Substantia nigra (tissue), 51 donors: ENCODE measurements at places on chromosomes 5 and 9.

DNA sequence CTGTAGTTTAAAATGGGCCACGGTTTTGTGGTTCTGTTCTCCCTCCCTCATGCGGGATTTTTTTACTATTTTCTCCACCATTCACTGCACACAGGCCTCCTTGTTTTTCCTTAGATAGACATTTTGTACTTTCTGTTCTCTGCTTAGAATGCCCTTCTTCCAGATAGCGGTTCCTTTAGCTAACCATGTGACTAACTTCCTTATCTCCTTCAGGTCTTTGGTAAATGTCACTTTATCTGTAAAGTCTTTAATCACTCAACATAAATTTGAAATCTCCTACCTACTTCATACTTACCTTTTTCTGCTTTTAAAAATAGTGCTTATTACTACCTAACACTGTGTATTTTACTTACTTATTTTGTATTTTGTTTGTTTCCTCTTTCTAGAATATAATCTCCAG lies 15.0 kb downstream of the FER start:
- DNase-seq: no peak

GRCh38 chr9:122939601-122940000 lies 1.2 kb upstream of the RABGAP1 start:
- no peak for DNase-seq

DNA sequence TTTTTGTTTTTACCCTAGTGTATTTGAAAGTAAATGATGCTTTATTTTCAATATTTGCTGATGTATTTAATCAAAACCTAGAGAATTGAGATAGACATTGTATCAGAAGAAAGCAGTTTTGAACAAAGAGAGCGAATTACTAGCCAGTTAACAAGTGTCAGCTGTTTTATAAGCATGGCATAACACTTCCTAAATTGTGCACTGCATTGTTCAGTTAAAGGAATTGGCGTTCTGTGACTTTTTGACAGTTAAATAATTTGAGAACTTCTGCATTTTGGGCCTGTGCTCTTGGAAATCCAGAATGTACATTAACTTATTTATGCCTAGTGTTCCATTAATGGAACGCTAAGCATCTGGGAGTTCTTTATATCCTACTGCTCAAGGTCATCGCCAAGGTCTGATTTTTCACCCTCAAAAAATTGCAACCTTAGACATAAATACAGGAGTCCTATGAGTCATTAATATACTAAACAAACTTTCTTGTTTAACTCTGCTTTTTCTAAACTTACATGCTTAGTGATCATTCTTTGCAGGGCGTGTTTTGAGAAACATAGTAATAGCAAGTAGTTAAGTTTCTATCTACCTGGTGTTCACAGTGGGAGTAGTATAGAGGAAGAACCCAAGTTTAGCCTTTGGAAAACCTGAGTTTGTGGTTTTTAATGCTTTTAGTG lies 31.1 kb downstream of the RASA1 start:
- no peak for DNase-seq

GRCh38 chr5:75524591-75524990 lies 12.9 kb downstream of the POLK start:
- no peak for DNase-seq

- DNase-seq: no peak
These were observed 44.2 kb downstream of the NACC2 start for GRCh38 chr9:136050701-136051452.
